ENCODE measurements at places on chromosomes 12 and 14. TPM values are rescaled to one million over a fixed set of nuclear protein-coding genes. Genes with fewer than 3 reads are reported as not detected.
A peak's percentile ranks its signal among the peaks of the same experiment; 100 is the strongest.

GRCh38 chr14:59691266-59691665, 114.7 kb upstream of the CCDC175 start:
- no peak for DNase-seq

DNA sequence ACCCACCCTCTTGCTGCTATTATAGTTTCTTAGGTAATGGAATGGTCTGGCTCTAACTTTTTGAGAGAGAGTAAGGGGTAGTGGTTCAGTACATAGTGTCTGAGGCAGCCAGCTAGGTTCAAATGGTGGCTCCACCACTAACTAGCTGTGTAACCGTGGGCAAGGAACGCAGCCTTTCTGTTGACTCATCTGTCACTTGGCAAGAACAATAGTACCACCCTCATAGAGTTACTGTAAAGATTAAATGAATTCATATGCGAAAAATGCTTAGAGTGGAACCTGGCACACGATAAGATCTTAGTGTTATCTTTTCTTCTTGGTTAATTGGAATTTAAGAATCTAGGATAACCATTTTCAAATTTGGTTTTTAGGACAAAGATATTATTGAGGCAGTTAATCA, 14.0 kb downstream of the CCDC62 start:
- no peak for DNase-seq

GRCh38 chr12:22310709-22311108, 23.8 kb downstream of the ST8SIA1 start:
- DNase-seq: no peak

Gene AACS
- total RNA-seq: 49.6 TPM

DNA sequence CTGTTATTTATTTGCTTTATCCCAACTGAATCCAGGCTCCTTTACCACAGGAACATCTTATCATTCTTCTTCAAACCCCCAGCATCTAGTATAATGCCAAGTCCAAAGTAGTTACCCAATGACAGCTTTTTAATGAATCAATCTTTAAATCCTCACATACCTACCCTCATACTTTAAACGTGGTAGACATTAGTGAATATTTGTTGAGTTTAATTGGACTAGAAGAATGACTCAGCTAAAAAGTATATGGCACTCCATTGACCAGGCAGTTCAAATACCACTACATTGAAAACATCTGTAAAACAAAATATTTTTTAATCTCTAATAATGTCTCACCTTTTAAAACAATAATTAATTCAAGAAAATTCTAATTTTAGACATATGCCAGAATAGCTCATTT, 98.1 kb downstream of the ZFC3H1 start:
- no peak for DNase-seq

GRCh38 chr12:14260011-14260993, 105.2 kb upstream of the ATF7IP start:
- DNase-seq: peak; percentile 39

- DNase-seq: no peak
Observed at GRCh38 chr12:96073346-96074330, 38.3 kb upstream of the LTA4H start.

Gene KRT3
- 0.57 TPM for total RNA-seq

DNA sequence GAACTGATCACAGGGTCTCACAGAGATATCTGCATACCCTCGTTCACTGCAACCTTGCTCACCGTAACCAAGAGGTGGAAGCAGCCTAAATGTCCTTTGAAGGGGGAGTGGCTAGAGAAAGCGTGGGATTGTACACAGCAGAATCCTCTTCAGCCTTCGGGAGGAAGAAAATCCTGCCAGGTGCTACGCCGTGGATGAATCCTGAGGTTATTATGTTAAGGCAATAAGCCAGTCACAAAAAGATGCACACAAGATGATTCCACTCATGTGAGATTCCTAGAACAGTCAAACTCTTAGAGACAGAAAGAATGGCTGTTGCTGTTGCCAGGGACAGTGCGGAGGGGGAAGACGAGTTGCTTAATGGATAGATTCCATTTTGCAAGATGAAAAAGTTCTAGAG, 39.6 kb upstream of the SFSWAP start:
- DNase-seq: no peak

Gene SLC35E3
- 8.5 TPM for total RNA-seq

GRCh38 chr14:96874127-96874526, 76.9 kb downstream of the VRK1 start:
- DNase-seq: no peak

DNA sequence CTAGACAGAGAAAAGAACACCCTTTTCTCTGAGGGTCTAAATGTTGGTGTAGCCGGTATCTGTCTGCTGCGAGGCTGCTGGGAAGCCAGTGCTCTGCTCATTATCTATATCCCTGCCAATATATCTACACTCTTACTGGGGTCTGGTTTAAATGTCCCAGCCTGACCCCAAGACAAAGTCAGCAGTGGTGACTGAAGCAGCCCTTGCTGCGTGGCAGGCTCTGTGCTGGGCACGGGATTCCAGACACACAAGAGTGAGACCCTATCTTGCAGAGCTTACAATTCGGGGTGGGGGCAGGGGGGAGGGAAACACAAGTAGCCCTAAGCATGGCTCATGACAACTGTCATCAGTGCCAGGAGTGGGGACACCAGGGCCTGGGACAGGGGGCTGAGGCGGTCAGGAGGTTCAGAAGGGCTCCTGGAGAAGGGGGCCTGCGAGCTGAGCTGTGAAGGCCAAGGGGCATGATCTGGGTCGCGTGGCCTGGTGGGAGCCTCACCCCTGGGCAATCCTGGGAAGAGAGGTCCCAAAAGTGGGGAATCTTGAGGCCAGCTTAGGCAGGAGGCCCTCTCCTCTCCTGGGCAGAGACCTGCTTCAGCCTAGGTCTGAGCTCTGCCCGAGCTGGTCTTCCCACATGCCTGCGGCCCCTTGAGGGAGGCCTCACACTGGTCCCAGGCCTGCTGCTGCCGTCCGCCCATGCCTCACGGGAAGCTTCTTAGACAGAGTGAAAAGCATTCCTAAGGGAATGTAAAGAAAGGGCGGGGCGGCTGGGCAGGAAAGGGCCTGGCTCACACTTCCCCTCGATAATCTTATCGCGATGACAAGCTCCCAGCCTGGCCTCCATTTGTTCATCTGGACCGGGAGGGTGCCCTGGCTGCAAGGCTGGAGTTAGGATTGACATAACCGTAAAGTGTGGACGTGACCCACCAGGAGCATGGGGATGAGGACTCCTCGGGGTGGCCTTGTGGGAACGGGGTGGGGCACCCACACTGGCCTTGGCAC, 7.3 kb upstream of the RCOR1 start:
- no peak for DNase-seq

Gene IL22
- not detected for total RNA-seq

- DNase-seq: no peak
Observed at GRCh38 chr12:123645380-123645779, 11.8 kb downstream of the GTF2H3 start.

Gene KRT86
- total RNA-seq: not detected

Gene ASIC1
- 1.5 TPM for total RNA-seq

- DNase-seq: no peak
Observed at GRCh38 chr12:121812320-121812871, 8.6 kb downstream of the SETD1B start.
